ENCODE measurements at places on chromosomes 3 and 15.

- DNase-seq, result no peak
Observed at GRCh38 chr3:11539677-11540076, 104.0 kb downstream of the VGLL4 start.

GRCh38 chr15:38690216-38690615 is 125.6 kb upstream of the RASGRP1 start:
- DNase-seq, result no peak

DNA sequence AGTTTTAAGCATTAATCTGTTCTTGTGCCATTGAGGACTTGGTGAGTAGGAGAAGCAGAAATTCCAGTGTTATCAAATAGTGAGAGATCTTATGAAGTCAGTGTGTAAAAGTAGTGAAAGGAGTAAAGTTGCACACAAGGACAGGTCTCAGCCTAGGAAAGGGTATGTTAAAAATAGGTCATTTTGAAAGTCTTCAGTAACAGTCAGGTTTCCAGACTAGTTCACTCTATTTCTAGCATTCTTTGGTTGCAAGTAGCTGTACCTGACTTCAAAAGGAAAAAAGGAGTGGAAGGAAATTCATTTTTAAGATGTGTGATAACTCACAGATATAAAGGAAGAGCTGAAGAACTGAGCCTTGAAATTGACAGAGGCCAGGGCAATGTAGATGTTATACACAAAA is 250.1 kb upstream of the SATB1 start:
- DNase-seq, result no peak

DNA sequence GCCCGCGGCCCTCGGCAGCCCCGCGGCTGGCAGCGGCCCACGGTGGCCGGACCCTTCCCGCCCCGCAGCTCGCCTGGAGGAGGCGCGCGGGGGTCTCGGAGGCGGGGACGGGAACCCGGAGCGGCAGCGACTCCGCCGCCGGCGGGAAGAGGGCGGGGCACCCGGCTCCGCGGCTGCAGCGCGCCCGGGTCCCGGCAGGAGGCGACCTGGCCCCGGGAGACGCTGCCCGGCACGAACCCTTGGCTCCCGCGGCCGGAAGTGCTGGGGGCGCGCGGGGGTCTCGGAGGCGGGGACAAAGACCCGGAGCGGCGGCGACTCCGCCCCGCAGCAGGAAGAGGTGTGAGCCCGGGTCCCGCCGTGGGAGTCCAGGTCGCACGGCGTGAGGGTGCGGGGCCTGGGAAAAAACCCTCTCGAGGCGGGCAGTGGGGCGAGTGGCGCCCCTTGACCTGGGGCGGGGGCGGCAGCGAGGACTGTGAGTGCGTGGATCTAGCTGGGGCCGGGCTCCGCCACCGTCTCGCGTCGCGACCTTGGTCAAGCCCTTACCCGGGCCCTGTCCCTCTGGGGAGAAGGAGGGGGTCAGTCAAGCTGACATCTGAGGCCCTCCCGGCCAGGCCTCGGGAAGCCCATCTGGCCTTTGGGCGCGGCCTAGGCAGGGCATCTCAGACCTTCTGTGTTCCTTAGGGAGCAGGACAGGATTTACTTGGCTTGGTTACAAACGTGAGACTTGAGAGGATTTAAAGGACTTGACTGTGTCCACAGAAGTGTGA is at the start of gene CIB2:
Gene CIB2 (minus strand): TSS at position 151 of the 767 bp plus-strand sequence. CDS start 230 bp downstream, outside the sequence.
- peak; percentile 77 for DNase-seq

GRCh38 chr3:71462586-71462985 is 120.9 kb downstream of the FOXP1 start:
- peak; percentile 71 for DNase-seq

DNA sequence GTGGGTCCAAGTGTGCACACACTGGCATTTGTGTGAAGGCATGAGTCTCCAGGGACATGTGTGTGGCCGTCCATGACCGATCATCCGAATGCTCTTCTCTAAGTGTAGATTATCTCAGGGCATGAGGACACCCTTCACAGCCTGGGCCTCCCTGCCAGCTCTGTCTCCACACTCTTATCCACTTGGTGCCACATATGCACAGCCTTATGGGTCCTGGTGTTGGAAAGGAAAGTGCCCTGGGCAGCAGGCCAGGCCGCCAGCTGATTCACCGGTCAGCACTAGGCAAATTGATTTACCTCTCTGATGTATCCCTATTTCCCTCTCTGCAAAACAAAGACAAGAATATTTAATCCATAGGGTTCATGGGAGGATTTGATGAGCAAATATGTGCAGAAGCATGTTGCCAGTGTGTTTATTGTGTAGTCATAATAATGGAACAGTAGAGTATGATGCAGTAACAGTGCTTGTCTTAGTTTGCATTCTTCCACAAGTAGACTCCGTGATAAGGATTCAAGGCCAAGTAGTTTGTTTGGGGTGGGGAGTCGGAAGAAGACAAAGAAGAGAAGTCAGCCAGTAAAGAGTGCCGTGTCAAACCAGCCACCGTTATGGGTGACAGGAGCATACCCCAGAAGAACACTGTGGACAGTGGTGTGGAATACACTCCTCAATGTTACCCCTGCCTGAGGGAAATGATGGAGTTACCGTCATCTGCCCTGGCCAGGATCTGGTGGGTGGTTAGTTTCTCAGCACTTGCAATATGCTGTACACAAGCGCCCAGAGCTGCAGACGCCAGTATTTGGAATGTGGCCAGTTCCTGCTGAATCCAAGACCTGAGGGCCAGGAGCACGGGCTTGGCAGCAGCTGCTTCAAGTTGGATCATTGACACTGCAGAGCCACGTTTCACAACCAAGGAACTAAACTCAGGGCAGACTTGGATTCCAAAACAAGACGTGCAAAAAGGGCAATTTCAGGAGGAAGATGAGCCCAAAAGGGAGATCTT is 85.1 kb downstream of the MTHFS start:
- DNase-seq, result peak; percentile 55

DNA sequence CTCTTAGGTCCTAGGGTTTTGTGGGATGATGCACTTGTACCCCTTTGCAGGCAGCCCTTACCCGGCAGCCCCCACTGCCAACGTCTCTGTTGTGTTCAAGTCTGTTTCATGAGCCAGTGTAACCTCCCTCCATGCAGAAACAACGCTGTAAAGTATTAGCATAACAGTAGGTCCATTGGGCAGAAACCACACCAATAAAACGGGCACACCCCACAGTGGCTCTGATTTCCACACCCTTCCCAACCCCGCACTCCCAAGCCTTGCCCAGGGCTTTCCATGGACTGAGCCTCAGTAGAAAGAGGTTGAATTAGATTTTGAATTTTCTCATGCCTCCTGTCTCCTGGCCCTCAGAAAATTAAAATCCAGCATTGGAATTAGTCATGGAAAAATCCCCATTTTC is 124.5 kb downstream of the CACNA1D start:
- DNase-seq, result no peak

DNA sequence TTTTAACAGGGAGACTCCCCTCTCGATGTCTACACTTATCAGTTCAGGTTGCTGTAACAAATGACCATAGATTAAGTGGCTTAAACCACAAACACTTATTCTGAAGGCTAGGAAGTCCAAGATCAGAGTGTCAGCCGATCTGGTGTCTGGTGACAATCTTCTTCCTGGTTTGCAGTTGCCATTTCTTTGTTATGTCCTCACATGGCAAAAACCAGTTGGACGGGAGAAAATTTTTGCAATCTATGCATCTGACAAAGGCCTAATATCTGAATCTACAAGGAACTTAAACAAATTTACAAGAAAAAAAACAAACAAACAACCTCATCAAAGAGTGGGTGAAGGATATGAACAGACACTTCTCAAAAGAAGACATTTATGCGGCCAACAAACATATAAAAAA is 116.9 kb upstream of the FOXB1 start:
- DNase-seq, result no peak

GRCh38 chr3:139128803-139129202 is 84.1 kb upstream of the PRR23C start:
- no peak for DNase-seq

- no peak for DNase-seq
Observed at GRCh38 chr3:15420871-15421270, 6.5 kb downstream of the METTL6 start.

DNA sequence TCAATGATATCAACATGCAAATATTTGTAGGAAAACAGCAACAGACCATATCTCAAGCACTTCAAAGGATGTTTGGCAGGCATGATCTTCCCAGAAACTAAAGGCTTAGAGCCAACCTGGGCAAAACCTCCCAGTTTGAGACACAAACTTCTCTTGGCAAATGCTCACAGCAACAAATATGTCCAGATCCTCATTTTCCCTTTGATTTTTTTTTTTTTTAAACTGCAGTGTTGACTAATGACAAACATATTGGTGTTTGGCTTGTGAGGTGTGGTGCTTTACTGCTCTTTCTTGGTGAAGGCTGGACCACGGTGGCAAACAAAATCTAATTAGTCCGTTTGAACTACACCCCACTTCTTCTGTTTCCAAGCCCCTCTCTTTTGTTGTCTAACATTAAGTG is 87.2 kb downstream of the EBLN2 start:
- no peak for DNase-seq

DNA sequence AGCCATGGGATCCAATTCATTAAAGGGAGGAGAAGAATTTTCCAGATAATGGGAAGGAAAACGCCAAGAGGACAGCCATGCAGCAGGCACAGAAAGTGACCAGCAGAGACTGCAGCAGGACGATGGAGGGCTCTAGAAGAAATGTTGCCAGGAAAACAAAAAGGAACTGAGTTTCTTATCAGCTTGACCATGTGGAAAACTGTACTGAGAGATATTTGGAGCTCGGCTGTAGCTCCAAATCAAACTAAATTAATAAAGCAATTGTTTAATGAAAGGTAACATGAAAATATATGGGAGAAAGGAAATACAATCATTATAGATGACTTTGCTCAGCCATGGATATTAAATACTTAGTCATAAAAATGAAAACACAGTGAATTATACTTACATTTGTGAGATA is 63.7 kb downstream of the SSR3 start:
- no peak for DNase-seq

DNA sequence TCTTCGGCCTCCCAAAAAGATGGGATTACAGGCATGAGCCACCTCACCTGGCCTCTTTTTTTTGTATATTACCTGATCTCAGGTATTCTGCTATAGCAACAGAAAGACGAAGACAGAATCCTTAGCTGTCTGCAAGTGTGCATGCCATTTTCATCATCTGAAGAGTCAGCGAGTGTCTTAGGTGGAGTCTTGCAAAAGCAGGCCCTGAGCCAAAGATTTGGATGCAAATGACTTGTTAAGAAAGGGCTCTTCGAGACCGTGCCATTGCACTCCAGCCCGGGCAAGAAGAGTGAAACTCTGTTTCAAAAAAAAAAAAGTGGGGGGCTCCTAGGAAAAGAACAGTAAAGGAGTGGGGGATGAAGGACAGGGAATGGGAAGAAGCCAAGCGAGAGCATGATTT is 10.2 kb upstream of the TRIM69 start:
- no peak for DNase-seq

DNA sequence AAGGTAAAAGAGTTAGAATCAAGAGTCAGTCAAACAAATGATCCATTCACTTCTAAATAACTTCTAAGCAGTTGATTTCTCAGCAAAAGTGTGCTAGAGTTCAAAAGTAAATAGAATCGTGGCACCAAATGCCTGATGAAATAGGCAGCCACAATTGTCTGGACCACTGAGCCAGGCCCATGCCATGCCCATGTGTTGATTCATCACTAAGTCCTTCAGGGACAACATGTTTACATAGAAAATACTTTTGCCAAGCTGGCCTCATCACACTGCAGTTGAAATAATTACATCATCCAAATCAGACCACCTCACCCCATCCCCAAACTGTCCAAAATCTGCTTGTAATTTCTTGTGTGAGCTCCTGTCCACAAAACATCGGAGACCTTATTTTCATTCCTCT is 216.3 kb downstream of the IGSF11 start:
- peak; percentile 60 for DNase-seq

DNA sequence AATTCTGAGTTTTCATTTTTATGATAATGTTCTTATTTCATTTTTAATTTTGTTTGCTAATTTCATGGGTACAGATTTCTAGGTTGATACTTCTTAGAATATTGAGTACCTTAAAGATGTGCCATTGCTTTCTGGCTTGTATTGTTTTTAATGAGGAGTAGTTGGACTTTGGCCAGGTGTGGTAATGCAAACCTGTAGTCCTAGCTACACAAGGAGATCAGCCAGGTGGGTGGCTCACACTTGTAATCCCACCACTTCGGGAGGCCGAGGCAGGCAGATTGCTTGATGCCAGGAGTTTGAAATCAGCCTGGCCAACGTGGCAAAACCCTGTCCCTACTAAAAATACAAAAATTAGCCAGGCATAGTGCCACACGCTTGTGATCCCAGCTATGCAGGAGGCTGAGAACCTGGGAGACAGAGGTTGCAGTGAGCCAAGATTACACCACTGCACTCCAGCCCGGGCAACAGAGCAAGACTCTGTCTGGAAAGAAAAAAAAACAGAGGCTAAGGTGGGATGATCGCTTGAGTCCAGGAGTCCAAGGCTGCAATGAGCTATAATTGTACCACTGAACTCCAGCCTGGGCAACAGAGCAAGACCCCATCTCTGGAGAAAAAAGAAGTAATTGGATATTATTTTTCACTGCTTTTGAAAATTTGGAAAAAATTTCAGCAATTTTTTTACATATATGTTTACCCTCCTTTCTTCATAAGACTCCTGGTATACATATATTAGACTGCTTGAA is 198.0 kb downstream of the ALCAM start:
- no peak for DNase-seq

- DNase-seq, result peak; percentile 12
Observed at GRCh38 chr15:42919799-42920518, 619 bp downstream of the TTBK2 start.

- DNase-seq, result no peak
Observed at GRCh38 chr3:141814375-141814774, 51.2 kb downstream of the GRK7 start.

DNA sequence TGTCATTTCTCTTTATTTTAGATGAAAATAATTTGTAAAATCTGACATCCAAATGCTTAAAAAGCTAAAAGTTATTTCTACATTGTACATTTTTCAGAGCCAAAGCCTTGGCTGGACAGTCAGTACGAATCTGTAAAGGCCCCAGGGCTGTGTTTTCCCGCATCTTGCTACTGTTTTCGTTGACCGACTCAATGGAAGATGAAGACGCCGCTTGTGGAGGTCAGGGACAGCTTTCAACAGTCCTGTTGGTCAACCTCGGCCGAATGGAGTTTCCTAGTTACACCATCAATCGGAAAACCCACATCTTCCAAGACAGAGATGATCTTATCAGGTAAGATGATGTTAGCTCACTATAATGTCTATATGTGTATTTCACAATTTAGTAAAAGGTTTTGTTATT is 10.0 kb downstream of the FAN1 start:
- DNase-seq, result no peak

DNA sequence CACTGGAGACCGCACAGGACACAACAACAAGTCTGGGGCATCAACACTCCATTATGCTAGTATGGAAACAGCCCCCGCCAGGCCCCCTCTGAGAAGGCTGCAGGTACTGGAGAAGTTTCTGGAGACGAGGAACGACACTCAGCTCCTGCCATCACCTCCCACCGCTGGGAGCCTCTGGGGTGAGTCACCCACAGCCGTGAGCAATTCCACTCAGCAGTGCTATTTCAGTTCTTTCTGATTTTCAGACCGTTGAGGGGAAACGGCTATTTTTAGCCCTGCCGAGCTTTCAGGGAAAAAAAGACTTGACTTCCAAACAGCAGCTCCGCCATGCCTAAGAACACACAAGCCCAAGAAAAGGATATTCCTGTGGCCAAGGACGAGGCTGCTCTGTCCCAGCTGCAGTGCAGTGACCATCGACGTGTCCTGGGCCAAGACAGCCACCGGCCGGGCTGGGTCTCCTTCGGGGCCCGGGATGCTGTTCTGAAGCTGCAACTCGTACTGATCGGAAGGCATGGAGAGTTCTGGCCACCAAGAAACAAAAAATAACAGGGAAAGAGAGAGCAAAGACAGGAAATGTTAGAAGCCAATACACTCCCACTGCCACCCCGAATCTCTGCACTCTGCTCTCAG is 40.8 kb downstream of the NUP210 start:
- DNase-seq, result peak; percentile 77

All from fibroblast of skin of abdomen (primary cell).